Breast epithelium (tissue), 4 donors: ENCODE measurements at places on chromosomes 3 and 15. TPM values are rescaled to one million over a fixed set of nuclear protein-coding genes. Genes with fewer than 3 reads are reported as not detected.

GRCh38 chr15:65914386-65914785, 45.1 kb downstream of the RAB11A start:
- DNase-seq: no peak

GRCh38 chr3:129565902-129566301, 22.9 kb downstream of the H1-8 start:
- no peak for DNase-seq

DNA sequence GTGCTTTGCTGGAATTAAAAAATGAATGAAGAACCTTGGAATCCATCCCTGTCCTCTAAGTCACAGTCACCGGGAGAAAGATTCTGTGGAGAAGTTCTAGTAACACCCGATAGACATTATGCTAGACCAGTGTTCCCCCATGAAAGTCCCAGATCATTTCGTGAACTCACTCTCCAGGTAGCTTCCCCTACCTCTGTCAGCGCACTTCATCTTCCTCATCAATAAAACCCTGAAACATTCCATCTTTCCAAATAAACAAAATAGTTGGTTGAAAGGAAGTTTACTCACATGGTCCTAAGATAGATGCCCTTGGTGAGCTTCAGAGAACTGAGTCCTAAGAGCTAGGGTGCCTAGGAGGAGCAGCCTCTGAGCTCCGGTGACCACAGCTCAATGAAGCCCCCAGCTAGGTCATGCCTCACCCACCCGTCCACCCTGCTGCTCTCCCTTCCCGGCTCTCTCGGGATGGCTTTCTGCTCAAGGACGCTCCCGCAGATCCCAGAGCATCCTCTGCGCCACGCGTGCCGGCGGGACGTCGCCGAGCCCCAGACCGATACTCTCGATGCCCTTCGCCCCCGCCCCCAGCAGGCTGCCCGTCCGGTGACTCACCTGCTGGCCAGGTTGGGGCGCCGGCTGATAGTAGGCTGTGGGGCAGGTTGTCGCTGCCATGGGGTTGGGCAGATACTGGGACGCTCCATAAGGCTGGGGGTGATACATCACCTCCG, 776 bp downstream of the VGLL3 start:
- no peak for DNase-seq

GRCh38 chr15:58908550-58909309, 24.7 kb downstream of the SLTM start:
- DNase-seq: no peak

DNA sequence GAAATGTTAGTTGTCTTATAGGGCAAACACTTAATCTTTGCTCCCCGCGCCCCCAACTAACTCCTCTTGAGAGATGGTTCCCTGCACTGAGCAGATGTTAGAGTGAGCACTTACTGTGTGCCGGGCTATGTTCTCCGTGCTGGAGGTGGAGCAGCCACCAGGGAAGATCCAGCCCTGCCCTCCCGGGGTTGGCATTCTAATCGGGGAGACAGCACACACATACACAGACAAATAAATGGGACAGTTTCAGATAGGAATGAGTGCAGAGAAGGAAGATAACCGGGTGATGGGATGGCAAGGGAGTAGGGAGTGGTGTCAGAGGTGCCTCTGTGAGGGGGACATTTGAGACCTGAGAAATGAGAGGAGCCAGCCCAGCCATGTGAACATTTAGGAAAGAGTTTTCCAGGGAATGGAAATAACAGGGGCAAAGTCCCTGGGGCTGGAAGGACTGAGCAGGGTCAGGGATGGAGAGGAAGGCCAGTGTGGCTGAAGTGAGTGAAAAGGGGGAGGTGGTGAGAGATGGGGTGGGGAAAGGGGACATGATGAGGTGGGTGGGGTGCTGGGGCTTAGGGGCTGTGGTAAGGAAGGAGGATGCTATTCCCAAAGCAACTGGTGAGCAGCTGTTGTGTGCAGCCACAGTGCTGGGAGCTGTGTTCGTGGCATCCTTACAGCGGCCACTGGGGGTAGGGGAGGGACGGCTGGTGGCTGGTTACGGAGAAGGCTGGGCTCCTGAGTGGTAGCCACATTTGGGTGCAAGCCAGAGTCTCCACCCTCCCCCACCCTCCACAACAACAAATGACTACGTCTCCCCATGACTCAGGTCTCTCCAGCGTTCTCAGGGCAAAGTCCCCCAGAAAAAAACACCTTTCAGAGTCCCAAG, 15.4 kb upstream of the FGD5 start:
- DNase-seq: no peak

DNA sequence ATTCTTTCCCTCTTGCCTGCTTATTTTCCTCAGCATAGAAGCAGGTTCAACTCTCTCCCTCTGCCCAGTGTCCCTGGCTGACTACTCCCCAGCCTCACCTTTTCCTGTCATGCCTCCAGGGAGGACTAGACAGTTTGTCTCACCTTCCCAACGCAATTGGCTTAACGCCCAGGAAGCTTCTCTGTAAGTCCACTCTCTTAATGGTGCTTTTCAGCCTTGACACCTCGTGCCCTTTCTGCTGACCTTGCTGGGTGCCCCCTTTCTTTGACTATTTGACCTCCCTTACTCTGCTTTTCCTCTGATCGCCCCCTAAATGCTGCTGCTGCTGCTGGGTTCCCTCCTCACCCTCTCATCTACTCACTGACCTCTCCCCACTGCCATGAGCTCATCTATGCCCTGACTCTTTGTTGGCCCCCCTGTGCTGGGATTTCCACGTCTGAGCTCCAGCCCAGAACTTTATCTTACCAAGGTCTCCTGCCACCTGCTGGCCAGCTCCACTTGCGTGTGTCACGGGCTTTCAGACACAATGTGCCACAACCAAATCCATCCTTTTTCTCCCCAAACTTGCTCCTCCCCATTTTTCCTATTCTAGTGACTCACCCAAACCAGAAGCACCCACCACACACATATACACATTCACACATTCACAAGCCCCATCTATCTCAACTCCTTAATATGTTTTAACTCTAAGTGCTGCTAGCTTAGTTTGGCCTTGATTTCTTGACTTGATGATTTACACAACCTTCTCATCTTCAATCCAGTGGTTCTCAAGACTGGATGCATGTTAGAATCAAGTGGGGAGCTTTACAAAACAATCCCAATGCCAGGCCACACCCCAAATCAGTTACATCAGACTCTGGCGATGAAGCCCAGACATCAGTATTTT, 16.6 kb downstream of the EPB42 start:
- no peak for DNase-seq

- no peak for DNase-seq
Measured at GRCh38 chr3:193347521-193348501, 30.7 kb downstream of the ATP13A5 start.

DNA sequence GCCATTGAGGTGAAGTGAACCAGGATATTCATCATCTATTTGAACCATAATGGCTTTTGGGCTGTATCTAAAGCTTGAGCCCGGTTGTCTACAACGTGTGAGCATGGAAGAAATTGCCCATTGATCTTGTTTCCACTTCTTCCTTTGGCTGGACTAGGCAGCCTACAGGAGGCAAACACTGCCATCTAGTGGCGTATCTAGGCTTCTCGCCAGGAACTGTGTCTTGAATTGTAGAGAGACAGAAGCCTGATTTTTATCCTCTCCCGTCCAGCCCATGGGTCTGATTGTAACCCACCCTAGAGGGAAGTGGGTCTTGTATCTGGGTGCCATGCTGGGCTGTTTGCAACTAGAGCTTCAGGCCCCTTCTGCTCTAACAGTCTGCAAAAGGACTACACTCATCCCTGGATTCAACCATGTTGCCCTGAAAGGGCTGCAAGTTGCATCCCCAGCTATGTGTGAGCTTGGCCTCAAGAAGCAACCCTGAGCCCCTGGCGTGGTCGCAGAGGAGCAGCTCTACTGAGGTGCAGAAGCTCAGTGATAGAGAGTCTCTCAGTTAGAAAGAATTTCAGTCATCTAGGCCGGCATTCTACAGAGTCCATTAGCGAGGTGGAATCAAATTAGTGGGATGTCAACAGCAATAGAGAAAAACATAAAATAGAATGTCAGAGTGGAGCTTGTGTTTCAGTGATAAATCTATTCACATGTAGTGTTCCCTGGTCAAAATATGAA, 170.2 kb upstream of the UMPS start:
- DNase-seq: peak; percentile 59

- DNase-seq: no peak
Measured at GRCh38 chr3:113927556-113927955, 20.3 kb upstream of the ZDHHC23 start.

DNA sequence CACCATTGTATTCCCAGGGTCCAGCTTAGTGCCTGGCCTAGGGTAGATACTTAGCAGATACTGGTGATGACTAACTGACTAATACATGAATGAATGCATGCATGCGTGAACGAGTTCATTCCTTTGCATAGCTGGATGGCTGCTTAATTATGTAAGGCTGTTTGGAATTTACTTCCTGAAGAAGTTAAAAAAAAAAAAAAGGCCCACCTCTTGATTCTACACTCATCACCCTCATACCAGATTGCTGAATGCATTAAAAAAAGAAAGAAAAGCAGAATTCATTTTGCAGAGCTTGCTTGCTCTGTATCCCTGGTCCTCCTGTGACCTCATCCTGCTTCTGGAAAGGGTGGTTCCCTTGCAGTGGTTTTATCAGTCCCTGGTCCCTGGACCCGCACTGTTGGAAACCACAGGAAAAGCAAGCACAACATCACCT, 277.6 kb upstream of the CFAP20DC start:
- no peak for DNase-seq

- no peak for DNase-seq
Measured at GRCh38 chr15:41543521-41543870, 561 bp downstream of the RPAP1 start.

The LIPH gene
- total RNA-seq: 5.6 TPM

GRCh38 chr15:63288342-63288741, 10.9 kb downstream of the APH1B start:
- no peak for DNase-seq

GRCh38 chr15:101675796-101676582, 23.8 kb upstream of the TM2D3 start:
- no peak for DNase-seq

- DNase-seq: no peak
Measured at GRCh38 chr3:16378920-16379319, 113.9 kb downstream of the OXNAD1 start.

DNA sequence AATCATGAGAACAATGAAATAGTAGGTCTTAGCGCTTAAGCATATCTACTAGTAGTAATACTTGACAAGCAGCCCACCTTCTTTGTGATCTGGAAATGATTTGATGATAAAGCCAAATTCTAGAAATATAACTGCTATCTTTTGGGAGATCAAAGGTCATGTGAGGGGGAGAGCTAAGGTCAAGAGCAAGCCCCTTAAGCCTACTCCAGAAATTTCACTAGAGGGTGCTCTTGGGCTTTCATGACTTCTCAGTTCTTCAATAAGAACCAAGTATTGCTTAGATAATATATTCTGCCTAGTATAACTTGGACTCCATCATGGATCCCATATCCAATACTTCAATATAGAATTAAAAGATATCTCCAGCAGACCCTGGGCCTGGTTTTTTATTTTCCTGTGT, 319.6 kb downstream of the ZBTB20 start:
- DNase-seq: no peak

DNA sequence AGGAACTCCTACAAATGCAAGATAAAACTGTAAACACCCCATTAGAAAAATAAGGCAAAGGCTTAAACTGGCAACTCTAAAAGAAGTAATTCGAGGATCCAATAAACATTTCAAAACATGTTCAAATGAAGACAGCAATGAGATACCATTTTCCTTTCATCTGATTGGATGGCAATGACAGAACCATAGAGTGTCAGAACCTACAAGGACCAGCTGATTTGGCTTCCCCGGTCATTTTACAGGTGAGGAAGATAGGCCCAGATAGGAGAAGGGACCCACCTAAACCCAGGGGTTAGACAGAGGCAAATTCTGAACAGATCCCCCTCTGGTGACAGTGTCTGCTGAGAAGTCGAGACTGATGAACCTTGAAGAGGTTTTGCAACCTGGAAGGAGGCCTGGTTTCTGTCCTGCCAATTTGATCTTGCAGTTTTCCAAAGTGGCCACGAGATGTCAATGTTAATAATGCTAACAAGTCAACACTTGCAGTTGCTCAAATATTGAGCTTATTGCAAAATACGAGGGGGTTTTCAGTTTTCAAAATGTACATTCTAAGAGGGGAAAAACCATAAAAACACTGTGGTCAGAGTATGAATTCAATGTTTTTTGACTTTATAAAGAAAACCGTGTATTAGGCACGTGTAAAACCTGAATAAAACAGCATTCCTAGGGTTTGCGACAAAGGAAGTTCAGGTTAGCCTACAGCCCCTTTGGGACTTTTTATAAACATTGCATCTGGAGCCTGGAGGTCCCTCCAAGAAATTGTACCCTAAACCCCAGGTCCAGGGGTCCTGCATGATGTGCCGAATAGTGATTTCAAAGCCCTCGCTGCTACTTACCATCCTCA, 21.5 kb downstream of the CFAP161 start:
- peak; percentile 56 for DNase-seq

- no peak for DNase-seq
Measured at GRCh38 chr15:67358812-67359211, 104.2 kb downstream of the IQCH start.

GRCh38 chr15:75823860-75824613, 19.2 kb upstream of the UBE2Q2 start:
- DNase-seq: no peak

- no peak for DNase-seq
Measured at GRCh38 chr3:134334901-134335280, 39.4 kb downstream of the AMOTL2 start.

The TIPIN gene
- 5.0 TPM for total RNA-seq

The LRRC58 gene
- 40.1 TPM for total RNA-seq

- no peak for DNase-seq
Measured at GRCh38 chr3:35965908-35966307, 326.6 kb downstream of the ARPP21 start.

The MGLL gene
- total RNA-seq: 30.2 TPM

DNA sequence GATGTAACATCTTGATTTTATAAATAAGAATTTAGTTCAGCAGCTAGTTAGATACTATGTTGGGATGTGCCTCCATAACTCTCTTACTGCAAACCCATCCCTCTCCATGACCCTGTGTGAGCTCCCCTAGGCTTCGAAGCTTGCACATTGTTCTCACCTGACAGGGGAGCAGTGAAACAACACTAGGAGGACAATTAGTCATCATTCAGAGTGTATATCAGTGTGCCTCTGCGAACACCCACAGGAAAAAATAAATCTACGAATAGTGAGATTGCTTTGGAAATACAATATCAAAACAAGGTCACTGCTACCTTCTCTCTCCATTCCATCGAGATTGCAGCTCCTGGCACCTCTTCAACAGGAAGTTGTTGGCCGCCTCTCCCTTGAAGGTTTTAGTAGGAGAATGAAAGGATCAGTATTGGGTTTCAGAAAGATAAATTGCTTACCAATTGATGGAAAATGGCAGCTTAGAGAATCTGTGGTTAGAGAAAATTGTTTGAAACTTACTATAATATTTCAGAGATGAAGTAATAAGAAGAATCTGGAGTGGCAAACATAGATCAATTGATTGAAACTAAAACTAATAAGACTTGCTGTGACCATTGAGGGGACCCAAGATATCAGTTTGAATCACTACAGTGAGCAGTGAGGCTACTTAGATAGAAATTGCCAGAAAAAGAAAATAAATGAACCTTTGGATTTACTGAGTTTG, 103.2 kb downstream of the CHL1 start:
- no peak for DNase-seq

DNA sequence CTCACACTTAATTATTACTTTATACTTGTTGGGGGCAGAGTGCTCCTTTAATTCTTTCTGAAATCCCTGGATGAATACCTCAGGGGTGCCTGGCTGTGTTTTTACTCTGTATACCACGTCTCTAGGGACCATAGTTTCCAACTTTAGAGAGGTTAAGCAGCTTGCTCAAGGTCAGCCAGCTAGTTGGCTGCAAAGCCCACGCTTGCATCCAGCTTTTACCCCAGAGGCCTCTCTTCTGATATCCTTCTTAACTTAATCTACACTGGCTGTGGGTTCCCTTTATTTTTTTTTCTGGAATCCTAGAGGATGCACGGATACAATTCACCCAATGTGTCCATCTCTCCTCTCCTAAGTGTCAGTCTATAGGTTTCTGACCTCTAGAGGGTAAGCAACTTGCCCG, 1.4 kb downstream of the PDZRN3 start:
- DNase-seq: no peak
